ENCODE measurements at places on chromosomes 16 and 17.

- peak; percentile 73 for DNase-seq
Observed at GRCh38 chr17:50834429-50835300, 721 bp upstream of the WFIKKN2 start.

- no peak for DNase-seq
Observed at GRCh38 chr17:79317916-79318315, 243.3 kb downstream of the ENGASE start.

DNA sequence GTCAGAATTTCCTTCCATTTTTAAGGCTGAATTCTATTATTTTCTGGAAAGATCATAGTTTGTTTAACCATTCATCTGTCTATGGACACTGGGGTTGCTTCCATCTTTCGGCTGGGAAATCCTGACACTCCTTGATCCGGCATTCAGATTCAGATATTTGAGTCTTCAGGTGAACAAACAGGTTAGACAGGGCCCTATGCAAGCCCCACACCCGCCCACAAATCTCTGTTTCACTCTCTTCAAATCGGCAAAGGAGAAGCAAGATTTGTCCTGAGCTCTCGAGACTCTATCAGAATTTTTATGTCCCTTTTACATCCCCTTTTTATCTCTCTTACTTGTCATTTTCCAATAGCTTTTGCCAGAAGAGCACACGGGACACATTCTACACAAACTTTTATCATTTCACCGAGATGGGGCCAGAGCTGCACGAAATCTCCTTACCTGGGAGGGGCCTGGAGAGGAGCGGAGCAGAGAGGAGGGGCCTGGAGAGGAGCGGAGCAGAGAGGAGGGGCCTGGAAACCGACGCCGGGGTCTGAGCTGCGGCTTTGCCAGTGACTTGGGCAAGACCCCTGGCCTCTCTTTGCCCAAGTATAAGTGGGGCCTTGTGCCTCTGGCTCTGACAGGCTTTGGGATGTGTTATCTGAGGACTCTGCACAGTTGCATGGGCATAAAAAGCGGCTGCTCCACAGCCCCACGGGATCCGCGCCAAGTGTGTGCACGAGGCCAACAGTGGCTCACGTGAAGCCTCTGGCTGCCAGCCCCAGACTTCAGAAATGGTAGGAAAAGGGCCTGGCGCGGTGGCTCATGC, 54.3 kb upstream of the RBFOX3 start:
- DNase-seq, result peak; percentile 56

DNA sequence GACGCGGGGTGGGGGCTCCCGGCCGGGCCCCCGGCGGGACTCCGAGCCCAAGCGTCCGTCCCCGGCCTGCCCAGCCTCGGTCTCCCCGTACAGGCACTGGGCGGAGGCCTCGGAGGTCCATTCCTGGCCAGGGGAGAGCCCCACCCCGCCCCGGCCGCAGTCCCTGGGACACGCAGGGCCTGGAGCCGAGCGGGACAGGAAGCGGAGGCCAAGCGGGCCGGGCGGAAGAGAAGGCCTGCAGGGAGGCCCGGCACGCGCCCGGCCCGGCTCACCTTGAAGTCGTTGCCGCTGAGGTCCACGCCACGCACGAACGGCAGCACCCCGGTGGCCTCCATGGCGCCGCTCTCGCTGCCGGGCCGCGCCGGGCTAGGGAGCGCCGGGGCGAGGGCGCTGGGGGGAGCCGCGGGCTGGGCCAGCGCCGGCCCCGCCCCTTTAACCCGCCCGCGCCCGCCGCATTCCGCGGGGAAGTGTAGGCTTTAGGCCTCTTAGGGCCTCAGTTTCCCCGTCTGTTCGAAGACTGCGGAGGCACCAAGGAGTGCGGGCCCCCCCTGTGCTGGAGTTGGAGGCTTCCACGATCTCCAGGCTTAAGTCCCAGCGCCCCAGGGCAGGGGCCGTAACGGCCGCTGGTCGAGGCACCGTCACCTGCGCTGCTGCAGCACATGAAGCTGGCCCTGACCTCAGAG, at the start of gene FLII:
FLII (minus strand) TSS at position 383 of the 683 bp plus-strand sequence; CDS start at position 335, 48 bp downstream.
- DNase-seq, result no peak

Data from coronary artery (tissue), 2 donors.